ENCODE measurements at places on chromosomes 7 and 10. TPM values are rescaled to one million over a fixed set of nuclear protein-coding genes. Genes with fewer than 3 reads are reported as not detected.

The FLNC gene
- total RNA-seq: 0.09 TPM

The TLL2 gene
- total RNA-seq: not detected

The CRHR2 gene
- total RNA-seq: not detected

The ELN gene
- not detected for total RNA-seq

The PVRIG gene
- total RNA-seq: 20.9 TPM

The LYZL1 gene
- total RNA-seq: not detected

The CYP26A1 gene
- not detected for total RNA-seq

The MACROH2A2 gene
- total RNA-seq: 4.5 TPM

The NKX2-3 gene
- total RNA-seq: not detected

The WDR86 gene
- total RNA-seq: not detected

The NCOA4 gene
- 95.2 TPM for total RNA-seq

The TCERG1L gene
- not detected for total RNA-seq

The ACBD7 gene
- total RNA-seq: 1.3 TPM

The TMEM229A gene
- not detected for total RNA-seq

The NAT16 gene
- not detected for total RNA-seq

The LRMDA gene
- total RNA-seq: not detected

The ARHGAP19 gene
- 26.4 TPM for total RNA-seq

The LARP4B gene
- 167 TPM for total RNA-seq

The RSPH10B2 gene
- 0.59 TPM for total RNA-seq

The ADAP1 gene
- 70.2 TPM for total RNA-seq

The PLA2G12B gene
- total RNA-seq: not detected

The PRPS1L1 gene
- total RNA-seq: not detected
